Subcutaneous preadipocyte (primary cell): ENCODE measurements at places on chromosomes 6 and 20. TPM values are rescaled to one million over a fixed set of nuclear protein-coding genes. Genes with fewer than 3 reads are reported as not detected.

Gene SLC17A2
- total RNA-seq: not detected in 2 replicates

Gene IFNGR1
- 33.2 and 52.9 TPM in 2 replicates for total RNA-seq

Gene HLA-F
- 4.8 and 8.4 TPM in 2 replicates for total RNA-seq

Gene BIRC7
- total RNA-seq: not detected in 2 replicates

Gene SPAG4
- total RNA-seq: 6.5 and 12.1 TPM in 2 replicates

Gene CFB
- 6.3 and 10.7 TPM in 2 replicates for total RNA-seq

Gene GRM4
- total RNA-seq: under 0.01 TPM in 1 of 2 replicates, not detected in the other

Gene LINC00237
- not detected in 2 replicates for total RNA-seq

Gene TGM3
- total RNA-seq: not detected in 2 replicates

Gene MAPK14
- 59.9 and 71.0 TPM in 2 replicates for total RNA-seq

Gene TFAP2C
- 1.2 TPM in 1 of 2 replicates, not detected in the other for total RNA-seq

Gene LRP11
- 47.3 and 50.0 TPM in 2 replicates for total RNA-seq

Gene TRAPPC3L
- total RNA-seq: not detected in 2 replicates

Gene DPPA5
- total RNA-seq: not detected in 2 replicates

Gene ZNF311
- total RNA-seq: 0.98 and 1.1 TPM in 2 replicates
